Fibroblast of mammary gland (primary cell): ENCODE measurements at places on chromosomes 4 and X.

DNA sequence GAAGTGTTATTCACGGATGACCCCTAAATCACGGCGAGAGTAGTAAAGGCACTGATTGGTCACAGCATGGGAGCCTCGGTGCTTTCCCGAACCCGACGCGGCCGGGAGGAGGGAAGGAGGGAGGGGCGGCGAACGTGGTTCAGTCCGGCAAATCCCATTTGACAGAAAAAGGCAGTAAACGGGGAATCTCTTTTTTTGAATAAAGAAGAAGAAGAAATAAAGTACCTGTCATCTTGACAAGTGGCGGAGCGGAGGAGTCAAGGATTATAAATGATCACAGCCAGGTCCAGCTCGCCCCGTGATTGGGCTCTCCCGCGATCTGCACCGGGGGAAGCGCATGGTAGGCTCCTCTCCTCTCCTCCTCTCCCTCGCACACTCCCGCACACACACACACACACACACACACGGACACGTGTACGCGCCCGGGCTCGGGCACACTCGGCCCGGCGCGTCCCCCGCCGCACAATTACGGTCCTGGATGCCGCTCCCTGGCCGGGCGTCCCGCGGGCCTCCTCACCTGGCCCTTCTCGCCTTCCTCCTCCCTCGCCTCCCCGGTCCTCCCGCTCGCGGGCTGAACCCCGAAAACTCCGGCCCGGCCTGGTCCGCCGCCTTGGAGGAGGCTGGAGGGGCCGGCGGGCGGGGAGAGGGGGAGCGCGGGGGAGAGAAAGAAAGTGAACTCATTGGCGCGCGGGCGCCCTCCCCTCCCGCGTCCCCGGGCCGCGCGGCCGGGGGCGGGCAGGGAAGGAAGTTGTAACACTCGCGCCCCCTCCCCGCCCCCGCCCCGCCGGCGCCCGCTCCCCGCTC is 99.2 kb upstream of the TENM3 start:
- DNase-seq, result peak; percentile 81

DNA sequence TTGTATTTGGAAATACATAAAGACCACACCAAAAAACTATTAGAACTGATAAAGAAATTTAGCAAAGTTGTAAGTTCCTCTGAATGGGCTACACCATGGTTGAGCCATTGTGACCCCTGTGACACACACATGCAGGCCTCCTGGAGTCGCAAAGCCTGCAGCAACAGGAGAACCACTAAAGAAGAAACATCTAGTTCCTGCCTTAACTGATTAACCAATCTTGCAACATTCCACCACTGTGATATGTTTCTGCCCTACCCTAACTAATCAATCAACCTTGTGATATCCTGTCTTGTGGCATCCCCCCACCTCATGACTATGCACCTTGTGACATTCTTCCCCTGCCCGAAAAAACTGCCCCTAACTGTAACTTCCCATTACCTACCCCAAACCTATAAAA is 401.8 kb downstream of the PRDM5 start:
- DNase-seq, result no peak

GRCh38 chr4:88672987-88673386 is 24.6 kb downstream of the NAP1L5 start:
- peak; percentile 56 for DNase-seq

- no peak for DNase-seq
These were observed 153.8 kb downstream of the AREG start for GRCh38 chr4:74598611-74599325.

DNA sequence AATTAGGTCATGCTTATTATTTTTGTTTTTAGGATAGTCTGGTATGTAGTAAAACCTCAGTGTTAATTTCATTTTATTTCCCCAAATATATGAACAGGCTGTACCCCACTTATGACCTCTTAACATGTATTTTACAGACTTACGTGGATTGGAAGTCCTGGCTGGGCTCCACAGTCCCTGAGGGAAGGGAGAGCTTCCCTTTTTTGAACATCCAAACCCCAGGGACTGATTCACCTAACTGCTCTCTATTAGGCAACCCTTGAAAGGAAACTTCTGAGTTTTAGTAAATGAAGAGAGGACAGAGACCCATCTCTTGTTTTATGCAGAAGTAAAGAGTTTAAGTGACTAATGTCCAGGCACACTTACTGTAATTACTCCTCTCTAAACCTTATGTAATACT is 233.1 kb upstream of the SPRY1 start:
- peak; percentile 20 for DNase-seq

DNA sequence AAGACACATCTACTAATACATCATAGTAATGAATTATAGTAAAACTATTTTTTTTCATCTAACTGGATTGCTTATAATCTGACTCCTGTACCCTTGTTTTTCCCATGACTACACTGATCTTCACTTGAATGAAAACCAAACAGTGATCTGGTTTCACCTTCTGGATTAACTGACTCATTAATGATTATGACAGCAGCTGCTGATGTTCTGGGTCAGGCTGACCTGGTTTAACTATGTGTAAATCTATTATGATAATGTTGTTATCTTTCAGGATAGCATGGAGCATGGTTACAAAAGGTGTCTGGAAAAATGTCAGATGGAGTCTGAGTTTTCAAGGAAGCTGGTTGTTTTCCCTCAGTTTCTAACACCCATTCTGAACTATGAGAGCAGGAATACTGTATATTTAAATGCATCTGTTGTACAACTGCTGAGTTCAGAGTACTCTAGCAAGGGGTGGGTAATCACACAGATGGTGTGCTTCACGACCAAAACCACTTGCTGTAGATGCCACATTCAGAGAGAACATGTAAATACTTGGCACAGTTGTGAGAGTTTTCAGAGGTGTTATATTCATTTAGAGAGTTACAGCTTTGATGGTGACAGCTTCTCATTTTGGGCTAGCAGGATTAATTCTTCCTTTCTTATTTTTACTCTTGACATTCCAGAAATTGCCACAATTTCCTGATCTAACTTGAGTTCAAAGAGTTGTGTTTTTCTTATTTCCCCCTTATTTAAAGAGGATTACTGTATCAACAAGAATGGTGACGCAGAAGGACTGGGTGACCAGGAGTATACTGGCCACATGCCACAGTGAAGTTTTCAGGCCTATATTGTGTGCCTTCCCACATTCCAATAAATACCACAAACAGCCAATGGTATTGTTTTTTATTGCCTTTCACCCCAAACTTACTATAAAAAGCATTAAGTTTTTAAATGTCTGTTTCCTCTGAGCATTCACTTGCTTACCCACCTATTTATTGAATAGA is 249.7 kb upstream of the TET2 start:
- peak; percentile 30 for DNase-seq

DNA sequence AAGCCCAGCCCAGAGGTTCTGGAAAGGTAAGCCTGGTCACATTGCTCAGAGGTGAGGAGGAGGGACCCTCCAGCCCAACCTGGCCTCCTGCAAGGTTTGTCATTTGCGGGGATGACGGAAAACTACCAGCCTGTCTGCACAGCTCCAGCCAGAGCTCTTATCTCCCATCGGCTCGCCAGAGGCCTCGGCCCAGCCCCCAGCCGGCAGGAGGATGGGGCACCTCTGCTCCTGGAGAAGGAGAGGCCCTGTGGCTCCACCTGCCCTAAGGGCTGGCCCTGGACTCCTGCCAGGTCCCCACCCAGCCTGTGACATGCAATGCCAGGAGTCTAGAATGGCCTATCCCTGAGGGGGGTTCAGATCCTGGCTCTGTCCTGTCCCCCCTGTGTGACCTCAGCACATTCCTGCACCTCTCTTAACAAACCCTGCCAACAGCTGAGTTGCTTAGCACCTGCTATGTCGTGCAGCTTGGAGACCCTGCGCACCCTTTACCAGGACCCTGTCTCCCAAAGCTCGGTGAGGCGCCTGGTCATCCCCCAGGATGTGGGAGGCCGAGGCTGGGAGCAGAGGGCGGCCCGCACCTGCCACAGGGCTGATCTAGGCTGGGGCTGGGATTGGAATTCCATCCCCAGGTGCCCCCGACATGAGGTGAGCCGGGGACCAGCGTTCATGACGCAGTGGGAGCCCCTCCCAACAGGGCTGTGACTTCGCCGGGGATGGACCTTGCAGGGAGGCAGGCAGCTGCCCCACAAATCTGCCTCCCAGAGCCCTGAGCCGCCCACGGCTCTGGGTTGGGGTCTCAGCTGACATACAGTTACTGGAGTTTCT is 14.4 kb downstream of the ADRA2C start:
- DNase-seq, result no peak

DNA sequence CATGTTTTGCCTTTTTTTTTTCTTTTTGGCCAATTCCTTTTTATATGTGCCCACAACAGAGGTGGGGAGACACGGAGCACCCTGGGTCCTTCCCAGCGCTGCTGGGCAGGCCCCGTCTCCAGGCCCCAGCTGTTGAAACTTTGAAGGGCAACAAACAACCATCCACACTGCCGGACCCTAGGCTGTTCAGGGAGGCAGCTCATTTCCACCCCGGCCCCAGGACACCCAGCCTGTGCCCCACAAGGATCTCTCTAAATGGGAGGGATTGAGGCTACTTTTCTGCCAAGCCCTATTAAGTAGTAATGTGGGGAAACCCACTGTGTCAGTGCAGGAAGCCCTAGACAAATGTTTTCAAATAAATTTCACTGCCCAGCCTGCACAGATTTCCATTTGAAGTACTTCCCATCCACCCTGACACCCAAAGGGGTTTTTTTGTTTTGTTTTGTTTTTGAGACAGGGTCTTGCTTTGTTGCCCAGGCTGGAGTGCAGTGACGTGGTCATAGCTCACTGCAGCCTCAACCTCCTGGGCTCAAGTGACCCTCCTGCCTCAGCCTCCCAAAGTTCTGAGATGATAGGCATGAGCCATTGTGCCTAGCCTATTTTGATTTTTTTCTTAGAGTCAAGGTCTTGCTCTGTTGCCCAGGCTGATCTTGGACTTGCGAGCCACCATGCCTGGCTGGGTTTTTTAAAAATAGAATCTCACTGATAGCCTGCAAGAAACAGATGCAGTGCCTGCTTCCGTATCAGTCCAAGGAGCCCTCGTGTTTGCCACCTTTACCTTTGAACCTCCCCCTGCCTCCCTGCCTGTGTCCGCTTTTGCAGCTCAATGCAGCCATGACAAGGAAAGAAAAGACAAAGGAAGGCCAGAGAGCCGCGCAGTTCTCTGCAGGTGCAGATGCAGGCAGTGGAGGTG is 13.4 kb upstream of the CLCN4 start:
- no peak for DNase-seq

DNA sequence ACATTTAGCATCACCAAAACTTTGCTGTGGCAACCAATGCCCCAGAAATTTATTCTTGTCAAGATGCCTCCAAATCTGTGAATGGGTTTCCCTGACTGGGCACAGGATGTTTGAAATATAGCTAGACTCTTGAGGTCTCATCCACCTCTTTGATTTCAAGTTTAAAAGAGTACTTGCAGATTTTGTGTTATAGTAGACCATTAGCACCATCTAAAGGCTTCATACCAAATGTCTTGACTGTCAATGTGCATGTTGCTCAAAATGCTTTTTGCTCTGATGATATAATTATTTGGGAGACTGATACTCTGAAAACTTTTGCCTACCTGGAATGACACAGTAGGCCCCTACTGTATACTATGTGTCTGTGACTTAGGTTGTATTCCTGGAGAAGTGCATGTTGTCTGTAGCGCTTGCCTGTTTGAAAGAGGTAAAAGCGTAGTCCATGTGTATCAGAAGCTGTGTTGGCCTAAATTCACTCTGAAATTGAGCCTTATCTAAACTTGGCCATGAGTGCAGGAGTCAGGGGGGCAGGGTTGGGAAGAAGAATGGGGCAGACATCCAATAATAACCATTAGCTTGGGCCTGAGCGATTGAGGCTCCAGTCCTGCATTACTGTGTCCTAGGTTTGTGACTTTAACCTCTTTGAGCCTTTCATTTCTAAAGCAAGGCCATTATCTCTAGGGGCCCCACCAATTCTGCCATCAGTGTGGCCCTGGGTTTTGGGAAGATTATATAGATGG is 33.8 kb downstream of the NDP start:
- DNase-seq, result peak; percentile 24

DNA sequence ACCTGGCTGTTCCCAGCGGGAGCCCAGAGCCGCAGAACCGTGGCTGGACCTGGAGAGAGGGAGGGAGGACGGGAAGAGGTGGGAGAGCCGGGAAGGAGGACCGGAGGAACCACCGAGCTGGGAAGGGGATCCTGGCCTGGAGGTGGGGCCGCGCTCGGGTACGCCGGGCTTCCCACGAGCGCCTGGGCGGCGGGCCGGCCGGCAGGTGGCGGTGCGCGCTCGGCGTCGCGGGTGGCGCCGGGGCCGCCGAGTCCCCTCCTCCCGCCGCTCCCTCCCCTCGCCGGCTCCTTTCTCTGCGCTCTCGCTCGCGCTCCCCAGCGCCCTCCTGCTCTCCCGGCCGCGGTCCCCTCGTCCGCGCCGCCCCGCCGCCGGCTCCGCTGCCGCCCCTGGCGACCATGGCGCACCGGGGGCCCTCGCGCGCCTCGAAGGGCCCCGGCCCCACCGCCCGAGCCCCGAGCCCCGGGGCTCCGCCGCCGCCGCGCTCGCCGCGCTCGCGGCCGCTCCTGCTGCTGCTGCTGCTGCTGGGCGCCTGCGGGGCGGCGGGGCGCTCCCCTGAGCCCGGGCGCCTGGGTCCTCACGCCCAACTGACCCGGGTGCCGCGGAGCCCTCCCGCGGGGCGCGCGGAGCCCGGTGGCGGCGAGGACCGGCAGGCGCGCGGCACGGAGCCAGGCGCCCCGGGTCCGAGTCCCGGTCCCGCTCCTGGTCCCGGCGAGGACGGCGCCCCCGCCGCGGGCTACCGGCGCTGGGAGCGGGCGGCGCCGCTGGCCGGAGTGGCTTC is at the start of gene SORCS2:
Gene SORCS2 (plus strand): TSS at position 287 of the 778 bp plus-strand sequence.
- DNase-seq, result peak; percentile 40

GRCh38 chr4:87823200-87823599 is 9.6 kb upstream of the MEPE start:
- no peak for DNase-seq

- no peak for DNase-seq
These were observed 64.5 kb upstream of the PRSS12 start for GRCh38 chr4:118417325-118417724.

- DNase-seq, result no peak
These were observed 131.3 kb downstream of the PTCHD1 start for GRCh38 chrX:23465985-23466384.

GRCh38 chr4:3705236-3705987 is 60.8 kb upstream of the ADRA2C start:
- no peak for DNase-seq

GRCh38 chrX:16786791-16787735 is 797 bp downstream of the TXLNG start:
- peak; percentile 50 for DNase-seq

DNA sequence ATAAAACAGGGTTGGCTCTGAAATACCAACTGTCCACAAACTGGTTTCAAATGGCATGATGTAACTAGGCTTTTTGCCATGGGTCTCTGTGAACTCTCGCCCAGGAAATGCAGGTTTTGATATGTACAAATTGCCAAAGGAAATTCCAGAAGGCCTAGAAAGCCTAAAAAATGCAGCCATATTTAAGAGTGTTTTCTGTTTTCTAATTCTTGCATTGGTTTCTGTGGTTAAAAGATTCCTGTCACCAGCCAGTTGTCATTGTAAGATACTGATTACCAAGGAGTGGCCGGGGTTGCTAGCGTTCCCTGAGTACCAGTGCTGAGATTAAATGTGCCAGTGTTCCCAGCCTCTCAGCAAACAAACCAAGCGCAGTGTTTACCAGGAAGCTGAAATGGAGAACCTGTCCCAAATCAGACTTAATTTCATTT is 53.9 kb upstream of the SORBS2 start:
- DNase-seq, result peak; percentile 38
